ENCODE measurements at places on chromosomes 3 and 15.

DNA sequence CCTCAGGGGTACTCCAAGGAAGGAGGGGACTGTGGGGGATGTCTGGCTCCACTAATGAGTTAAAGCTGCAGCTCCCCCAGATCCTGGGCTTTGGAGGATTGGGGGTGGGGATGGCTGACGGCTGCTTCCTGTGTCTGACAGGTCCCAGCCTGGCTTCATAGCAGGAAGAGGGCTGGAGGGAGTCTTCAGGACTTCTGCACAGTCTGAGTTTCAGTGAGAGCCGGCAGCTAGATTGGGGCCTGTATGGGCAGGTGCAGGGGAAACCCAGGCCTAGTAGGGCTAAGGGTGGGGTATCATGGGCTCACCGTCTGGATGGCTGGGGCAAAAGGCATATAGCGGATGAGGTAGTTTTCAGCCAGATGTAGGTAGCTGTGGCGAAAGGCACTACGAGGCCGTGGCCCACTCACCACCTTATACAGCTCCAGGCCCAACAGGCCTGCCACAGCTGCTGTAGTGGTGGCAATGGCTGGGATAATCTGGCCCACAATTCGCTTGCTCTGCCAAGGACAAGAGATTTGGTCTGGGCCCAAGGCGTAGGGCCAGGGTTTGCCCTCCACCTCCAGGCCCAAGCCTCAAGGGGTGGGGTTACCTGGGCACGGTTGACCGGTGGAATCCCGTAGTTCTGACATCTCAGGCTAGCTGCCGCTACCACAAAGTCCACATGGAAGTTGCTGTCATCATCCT lies 4.5 kb downstream of the INKA1 start:
- no peak for DNase-seq

DNA sequence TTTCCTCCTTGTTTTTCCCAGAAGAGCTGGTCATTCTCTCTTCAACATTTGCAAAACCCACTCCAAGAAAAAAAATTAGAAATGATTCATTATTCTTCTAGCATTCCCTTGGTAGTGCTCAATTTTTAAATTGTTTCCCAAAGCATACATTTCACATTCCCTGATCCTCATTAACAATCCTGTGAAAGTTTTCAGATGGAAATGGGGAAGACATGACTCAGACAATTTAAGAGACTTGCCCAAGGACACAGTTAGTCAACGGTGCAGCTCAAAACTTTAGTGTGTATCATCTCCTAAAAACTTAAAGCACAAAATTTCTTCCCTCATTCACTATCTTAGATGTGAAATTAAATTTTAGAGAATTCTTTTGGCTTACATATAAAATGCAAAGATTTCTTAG lies 17.1 kb upstream of the ABI3BP start:
- no peak for DNase-seq

DNA sequence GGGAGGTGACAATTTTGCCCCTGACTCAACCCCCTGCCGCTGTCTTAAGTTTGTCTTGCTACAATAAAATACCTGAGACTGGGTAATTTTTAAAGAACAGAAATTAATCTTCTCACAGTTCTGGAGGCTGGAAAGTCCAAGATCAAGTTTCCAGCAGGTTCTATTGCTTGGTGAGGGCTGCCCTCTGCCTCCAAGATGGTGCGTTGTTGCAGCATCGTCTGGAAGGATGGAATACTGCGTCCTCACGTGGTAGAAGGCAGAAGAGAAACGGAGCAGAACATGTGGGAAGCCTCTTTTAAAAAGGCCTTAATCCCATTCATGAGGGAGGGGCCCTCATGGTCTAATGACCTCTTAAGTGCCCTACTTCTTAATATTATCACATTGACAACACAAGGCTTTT lies 87.3 kb upstream of the SNTN start:
- DNase-seq, result no peak

DNA sequence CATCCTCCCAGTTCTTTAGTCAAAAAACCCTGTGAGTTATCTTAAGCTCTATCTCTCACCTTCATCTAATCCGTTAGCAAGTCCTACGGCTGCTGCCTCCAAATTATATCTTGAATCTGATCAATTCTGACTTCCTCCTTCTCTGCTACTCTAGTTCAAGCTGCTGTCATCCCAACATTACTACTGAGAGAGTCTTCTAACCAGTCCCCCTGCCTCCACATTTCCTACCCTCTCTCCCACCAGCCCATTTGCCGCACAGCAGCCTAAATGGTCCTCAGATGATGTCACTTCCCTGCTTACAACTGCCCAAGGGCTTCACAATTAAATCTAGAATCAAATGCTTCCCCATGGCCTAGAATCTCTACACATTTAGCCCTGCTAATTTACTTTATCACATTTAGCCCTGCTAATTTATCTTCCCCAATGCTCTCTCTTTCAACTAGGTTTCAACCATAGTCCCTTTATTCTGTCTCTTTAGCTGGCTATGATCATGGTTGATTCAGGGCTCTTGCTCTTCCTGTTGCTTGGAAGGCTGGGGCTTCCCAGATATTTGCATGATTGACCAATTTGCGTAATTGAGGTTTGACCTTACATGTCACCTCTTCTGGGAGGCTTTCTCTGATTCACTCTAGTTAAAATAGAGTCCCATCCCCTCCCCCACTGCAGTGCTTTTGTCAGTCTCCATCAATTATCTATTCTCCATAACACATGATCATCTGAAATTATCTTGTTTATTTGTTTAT lies 11.0 kb upstream of the ARL14 start:
- no peak for DNase-seq

DNA sequence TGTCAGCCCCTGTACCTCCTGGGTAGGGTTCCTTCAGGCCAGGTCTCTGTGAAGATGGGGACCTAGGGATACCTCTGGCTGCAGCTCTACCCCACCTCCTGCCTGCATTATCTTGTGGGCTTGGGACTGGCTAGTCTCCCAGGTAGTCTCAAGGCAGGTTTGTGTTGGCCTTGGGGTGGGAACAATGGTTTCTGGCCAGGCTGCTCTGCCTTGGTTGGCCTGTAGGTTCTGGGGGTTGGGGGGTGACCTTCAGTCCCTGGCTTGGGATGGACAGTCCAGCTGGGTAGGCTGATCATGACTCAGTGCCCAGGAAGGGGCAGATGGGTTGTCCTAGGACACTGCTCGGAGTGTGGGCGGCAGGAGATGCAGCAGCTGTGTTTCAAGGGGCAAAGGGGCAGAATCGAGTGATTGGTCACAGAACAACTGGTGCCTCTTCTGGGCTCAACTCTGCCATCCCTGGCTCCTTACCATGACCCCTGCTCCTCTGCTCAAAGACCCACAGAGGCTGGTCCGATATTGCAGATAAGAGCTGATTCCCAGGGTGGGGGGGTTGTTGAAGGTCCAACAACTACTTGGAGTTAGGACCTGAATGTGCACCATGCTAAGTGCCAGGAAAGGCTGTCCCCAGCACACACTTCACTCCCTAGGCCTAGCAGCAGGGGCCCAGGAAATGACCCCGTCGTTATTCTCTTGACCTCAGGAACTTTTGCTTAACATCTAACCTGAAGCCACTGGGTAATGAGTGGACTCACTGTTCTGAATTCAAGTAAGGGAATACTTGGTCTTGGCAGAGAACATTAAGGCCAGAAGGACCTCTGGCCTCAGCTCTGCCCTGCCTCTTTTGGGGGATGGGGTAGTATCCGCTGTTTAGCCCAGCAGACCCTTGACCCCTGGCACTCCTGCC lies 18.1 kb upstream of the BSN start:
- DNase-seq, result no peak

GRCh38 chr3:144189044-144189443 lies 217.4 kb downstream of the DIPK2A start:
- no peak for DNase-seq

GRCh38 chr3:151002003-151002981 lies 29.8 kb upstream of the CLRN1 start:
- no peak for DNase-seq

GRCh38 chr3:15321349-15321748 lies 11.0 kb downstream of the SH3BP5 start:
- no peak for DNase-seq

- no peak for DNase-seq
Measured at GRCh38 chr15:88031461-88031860, 225.1 kb downstream of the NTRK3 start.

DNA sequence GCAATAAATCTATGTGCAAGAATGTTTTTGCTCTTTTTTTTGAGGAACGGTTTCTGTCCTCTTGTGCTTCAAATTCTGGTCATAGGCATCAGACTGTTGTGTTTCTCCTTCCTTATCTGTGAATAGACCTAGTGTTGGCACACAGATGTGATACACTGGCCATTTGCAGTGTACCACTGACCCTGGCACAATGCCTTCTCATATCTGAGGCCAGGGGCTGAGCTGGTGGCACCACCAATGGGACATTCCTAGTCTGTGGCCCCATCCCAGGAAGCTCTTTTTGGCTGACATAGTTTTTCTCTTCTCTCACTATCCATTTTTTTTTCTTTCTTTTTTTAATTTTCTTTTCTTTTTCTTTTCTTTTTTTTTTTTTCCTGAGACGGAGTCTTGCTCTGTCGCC lies 40.4 kb downstream of the SH3GL3 start:
- no peak for DNase-seq

DNA sequence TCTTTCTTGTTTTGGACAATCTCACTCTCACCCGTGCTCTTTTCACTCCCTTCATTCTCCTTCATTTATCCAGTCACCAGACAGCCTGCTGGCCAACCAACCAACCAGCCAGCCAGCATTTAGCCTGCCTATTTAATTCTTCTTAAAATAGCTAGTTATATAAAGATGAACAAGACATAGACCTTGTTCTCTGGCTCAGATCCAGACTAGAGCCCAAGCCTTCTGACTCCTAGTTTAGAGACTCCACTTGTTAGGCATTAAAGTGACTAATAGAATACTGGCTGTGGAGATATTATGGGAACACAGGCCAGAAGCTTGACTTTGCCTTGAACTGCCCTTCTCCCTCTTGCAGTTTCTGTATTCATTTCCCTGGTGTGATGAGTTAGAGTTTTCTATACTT lies 215.3 kb upstream of the THRB start:
- DNase-seq, result no peak

DNA sequence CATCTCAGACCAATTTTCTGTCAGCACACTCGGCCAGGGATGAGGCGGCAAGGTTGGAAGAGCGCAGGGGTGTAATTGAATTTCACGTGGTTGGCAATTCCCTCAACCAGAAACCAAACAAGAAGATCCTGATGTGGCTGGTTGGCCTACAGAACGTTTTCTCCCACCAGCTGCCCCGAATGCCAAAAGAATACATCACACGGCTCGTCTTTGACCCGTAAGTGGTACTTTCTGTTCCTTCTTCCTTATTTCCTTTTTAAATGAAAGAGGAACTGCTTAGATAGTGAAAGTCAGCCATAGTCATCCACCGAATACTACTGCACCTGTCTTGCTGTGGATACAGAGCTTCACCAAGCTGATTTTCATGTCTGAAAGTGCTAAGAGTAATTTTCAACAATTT lies 60.1 kb downstream of the SGO1 start:
- DNase-seq, result no peak

DNA sequence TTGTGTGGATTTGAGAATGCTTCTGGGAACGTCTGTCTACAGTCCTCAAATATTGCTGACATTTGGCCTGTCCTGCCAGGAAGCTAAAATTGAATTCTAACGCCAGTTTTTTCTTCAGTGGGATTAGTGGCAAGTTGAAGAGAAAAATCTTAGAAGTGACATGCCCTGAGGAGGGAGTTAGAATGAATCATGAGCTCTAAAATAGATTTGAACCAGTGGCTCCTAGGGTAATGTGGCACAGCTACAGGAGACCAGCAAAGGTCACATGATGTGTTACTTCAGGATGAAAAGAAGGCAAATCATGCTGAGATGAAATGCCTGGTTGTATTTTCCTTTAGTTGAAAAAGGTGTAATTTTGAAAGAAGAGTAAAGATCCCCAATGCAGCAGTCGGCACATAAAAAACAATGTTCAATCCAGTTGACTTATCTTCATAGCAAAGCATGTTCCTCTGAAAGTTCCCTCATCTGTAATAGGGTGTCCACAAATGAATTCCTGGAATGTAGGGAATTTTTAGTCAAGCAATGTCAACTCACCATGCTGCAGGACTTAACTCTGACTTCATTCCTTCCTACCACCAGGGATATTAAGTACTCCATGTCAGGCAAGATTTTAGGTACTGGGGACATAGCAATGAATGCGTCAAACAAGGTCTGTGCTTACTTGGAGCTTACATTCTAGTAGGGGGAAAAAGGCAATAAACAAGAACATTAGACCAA lies 171.6 kb downstream of the CADPS start:
- no peak for DNase-seq

DNA sequence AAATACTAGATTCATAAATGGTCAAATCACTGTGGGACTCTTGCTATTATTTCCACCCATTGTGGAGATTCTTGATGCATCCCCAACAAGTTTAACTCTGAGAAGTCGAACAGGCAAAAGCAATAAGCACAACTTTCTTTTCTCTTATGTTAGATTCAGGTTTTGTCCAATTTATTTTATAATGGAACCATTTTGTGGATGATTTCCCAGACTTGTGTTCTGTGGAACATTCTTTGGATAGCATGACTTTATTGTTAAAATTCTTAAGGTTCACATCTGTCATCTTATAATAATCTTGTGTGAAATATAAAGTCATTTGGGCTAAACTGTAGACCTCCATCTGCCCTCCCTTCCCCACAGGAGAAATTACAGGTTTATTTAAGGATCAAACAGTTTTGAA lies 213.7 kb downstream of the LPP start:
- no peak for DNase-seq

GRCh38 chr15:39365161-39365560 lies 215.7 kb upstream of the THBS1 start:
- no peak for DNase-seq

GRCh38 chr3:30141178-30141581 lies 465.2 kb upstream of the TGFBR2 start:
- no peak for DNase-seq

DNA sequence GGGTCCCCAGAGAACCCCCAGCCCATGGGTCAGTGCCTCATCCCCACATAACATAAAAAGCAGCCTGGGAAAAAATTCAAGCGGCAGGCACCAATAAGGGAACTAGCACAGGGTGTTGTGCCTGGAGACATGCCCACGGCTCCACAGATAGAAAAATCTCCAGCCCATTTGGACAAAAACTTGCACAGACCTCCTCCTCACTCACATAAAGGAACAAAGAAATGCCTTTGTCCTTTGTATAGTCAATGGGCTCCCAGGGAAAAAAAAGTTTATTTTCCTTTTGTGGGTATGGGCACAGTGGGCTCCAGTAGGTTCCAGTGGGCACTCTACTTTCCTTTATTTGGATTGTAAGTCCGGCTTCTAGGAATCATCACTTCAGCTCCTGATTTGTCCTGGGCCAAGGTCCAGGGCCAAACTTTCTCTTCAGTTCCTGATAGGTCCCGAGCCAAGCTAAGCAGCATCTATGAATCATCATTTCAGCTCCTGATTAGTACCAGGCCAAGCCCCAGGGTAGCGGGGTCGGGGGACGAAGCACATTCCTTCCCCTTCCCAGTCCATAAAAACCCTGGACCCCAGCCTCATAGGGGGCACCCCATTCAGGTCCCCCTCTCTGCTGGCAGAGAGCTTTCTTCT lies 1.6 kb upstream of the DNAH12 start:
- no peak for DNase-seq

- DNase-seq, result no peak
Measured at GRCh38 chr15:37094333-37094914, 5.9 kb downstream of the MEIS2 start.

Measured in T-cell (primary cell).